ENCODE measurements at places on chromosomes 7 and 10.

DNA sequence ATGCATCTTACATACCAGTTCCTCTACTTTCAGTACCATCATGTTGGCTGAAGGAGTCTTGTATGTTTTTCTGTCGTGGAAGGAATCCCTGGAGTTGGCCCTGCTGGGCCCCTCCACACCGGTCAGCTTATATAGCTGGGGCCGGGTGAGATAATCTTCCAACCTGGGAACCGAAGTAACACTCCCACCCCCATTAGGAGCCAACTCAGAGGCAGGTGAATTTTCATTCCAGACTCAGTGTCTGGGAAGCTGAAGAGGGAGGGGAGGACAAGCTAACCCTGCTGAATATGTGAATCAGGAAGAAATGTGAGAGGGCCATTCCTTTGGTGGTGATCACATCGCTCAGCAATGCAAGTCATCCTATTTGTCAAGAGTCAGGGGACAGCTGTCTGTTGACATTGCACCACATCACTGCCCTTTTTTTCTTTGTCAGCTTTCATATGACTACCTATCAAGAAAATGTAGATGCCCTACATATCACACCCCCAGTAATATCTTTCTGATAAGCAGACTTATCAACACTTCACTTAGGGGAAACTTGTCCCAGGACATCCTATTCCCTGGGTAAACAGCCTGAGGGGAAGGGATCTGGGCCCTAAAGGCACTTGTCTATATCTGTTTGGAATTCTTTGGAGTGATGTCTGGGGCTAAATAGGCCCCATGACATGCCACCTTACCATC, at the start of gene ANKRD1:
Gene ANKRD1, minus strand, starts transcription at position 102 of the 681 bp plus-strand sequence. Its CDS starts 60 bp downstream, at position 42.
- no peak for DNase-seq

GRCh38 chr10:118948786-118949185, 80.7 kb upstream of the NANOS1 start:
- no peak for DNase-seq

DNA sequence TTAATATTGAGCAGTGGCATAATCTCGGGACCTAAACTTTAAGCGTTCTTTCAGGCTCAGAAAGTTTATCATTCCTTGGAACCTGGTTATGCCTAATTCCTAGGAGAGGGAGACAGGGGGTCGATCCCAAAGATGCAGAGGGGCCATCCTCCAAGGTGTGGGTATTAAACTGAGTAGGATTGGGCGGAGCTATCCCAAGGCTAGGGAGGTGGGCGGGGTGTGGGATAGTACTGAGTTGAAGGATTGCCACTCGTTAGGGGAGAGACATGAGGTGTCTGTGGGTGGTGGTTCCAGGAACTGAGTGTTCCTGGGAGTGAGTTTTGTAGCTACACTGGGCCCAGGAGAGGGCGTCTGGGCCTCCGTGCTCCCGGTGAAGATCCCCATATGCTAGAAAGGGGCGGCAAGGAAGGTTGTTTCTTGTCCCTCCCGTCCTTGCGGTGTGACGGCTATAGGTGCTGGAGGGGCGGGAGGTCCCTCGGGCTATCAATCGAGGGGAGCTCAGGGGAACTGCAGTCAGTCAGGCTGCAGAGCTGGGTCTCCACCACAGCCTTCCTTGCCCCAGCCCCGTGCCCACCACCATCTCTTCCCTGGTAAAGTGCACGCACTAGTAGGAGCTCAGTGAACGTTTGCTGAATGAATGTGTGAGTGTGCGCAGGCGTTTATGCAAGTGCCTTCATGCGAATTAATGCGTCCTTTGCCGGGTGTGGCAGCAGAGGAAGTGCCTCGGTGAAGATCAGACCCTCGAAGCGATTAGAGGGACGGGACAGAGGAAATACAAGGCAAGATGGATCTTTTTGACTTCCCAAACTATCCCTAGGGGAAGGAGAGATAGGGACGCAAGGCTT, 3.0 kb upstream of the HMX2 start:
- DNase-seq: no peak

GRCh38 chr10:49539320-49539885, 482 bp upstream of the ERCC6 start:
- DNase-seq: no peak

- no peak for DNase-seq
These were observed 27.7 kb downstream of the RAMP3 start for GRCh38 chr7:45185028-45185863.

GRCh38 chr10:133391249-133391635, 2.7 kb upstream of the MTG1 start:
- no peak for DNase-seq

- no peak for DNase-seq
These were observed 145.6 kb downstream of the CCDC71L start for GRCh38 chr7:106515321-106515720.

- no peak for DNase-seq
These were observed 16.9 kb downstream of the DYDC2 start for GRCh38 chr10:80373502-80373901.

- no peak for DNase-seq
These were observed 225.6 kb downstream of the LRRTM3 start for GRCh38 chr10:67151471-67151870.

DNA sequence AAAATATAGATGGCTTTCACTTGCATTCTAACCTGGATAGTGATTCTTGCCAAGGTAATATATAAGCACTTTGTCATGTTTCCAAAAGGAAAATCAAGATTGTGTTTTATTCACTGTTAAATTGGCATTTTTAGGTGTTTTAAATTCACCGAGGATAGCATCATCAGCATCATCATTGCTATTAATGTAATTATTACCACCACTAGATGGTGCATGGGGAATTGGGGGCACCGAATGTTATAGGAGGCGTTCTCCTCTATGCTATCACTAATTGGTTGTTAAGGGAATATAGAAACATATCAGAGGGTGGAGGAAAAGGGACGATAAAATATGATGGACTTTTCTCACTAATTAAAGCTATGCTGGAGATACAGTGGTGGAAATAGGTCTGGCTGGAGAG, 95.5 kb downstream of the CELF2 start:
- no peak for DNase-seq

DNA sequence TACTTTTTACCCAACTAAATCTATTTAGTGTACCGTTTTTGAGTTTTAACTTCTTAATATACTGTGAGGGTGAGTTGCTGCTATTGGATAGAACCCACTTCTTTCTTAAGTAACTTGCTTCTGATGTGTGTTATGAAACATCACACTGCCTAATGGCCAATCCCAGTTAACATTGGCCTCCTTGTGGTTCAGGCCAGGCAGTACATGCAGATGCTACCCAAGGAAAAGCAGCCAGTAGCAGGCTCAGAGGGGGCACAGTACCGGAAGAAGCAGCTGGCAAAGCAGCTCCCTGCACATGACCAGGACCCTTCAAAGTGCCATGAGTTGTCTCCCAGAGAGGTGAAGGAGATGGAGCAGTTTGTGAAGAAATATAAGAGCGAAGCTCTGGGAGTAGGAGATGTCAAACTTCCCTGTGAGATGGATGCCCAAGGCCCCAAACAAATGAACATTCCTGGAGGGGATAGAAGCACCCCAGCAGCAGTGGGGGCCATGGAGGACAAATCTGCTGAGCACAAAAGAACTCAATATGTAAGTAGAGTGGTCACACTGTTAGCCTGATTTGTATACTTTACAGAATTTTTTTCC, 39.7 kb downstream of the TES start:
- DNase-seq: no peak
